ENCODE measurements at places on chromosomes 5 and 9. TPM values are rescaled to one million over a fixed set of nuclear protein-coding genes. Genes with fewer than 3 reads are reported as not detected.

DNA sequence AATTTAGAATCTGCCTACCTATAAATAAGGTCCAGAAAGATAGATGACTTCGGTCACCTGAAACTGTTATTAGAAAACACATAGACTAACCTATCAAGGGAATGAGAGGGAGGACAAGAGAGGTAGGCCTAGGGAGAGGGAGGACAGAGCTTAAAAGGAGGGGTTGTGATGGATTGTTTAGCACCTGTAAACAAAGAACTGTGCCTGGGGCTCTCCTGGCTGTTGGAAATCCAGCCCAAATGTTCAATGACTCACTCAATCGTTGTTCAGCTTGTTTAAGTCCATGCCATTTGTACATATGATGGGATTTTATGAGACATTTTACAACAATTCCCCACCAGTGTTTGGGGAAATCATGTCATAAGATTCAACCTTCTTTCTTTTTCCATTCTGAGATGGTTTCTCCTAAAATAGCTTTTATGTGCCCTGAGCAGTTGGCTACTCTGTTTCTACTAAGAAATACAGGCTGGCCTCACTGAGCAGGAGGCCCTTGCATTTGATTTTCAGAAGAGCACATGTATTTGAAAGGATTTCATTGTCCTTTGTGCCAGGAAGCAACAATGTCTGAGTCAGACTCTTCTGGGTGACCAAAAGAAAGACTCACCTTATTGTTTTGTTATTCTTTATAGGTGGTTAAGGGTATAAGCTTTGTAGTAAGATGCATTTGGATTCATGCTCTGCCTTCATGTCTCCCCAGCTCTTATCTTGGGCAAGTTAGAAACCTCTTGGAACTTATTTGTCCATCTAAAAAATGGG, 48.2 kb upstream of the GPR151 start:
- DNase-seq = peak; percentile 49

- peak; percentile 64 for DNase-seq
Measured at GRCh38 chr9:5455181-5455580, 4.8 kb downstream of the CD274 start.

GRCh38 chr5:7856855-7857254, 5.9 kb upstream of the CFAP90 start:
- peak; percentile 48 for DNase-seq

- no peak for DNase-seq
Measured at GRCh38 chr5:50759526-50760270, 93.3 kb downstream of the PARP8 start.

GRCh38 chr9:104118916-104119315, 24.8 kb downstream of the SMC2 start:
- DNase-seq = no peak

- DNase-seq = peak; percentile 35
Measured at GRCh38 chr5:158133369-158133768, 274.4 kb upstream of the CLINT1 start.

- no peak for DNase-seq
Measured at GRCh38 chr9:111937781-111938426, 41.3 kb downstream of the UGCG start.

- DNase-seq = no peak
Measured at GRCh38 chr9:89781838-89782540, 177.2 kb downstream of the GADD45G start.

DNA sequence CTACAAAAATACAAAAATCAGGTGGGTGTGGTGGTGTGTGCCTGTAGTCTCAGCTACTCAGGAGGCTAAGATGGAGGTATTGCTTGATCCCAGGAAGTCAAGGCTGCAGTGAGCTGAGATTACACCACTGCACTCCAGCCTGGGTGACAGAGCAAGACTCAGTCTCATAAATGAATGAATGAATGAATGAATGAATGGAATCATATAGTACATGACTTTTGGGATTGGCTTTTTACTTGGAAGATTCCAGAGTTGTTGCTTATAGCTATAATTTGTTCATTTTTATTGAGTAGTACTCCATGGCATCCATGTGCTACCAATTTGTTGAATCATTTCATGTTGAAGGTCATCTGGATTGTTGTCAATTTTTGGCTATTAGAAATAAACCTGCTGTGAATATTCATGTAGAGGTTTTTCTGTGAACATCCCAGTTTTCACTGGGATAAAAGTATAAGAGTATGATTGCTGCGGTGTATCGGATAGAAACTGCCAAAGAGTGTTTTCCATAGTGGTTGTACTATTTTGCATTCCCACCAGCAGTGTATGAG, 19.9 kb downstream of the ERBIN start:
- no peak for DNase-seq

DNA sequence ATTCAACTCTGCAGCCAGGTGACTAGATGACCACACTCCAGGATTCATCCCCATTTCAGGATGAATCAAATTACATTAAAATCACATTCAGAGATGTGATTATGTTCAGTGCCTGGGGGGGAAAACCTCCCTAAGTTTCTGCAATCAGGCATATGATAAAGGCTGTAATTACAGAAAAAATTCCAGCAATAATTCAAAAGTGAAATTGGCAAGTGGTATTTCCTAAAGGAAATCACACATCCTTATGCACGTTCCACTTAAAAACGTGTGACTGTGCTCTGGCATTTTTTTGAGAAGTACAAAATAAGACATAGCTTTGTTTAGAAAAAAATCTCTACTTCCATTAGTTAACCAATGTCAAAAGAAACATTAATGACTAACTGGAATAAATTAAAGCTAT, 5.3 kb downstream of the SLC24A2 start:
- no peak for DNase-seq

GRCh38 chr5:32869216-32869615, 158.1 kb downstream of the NPR3 start:
- no peak for DNase-seq

DNA sequence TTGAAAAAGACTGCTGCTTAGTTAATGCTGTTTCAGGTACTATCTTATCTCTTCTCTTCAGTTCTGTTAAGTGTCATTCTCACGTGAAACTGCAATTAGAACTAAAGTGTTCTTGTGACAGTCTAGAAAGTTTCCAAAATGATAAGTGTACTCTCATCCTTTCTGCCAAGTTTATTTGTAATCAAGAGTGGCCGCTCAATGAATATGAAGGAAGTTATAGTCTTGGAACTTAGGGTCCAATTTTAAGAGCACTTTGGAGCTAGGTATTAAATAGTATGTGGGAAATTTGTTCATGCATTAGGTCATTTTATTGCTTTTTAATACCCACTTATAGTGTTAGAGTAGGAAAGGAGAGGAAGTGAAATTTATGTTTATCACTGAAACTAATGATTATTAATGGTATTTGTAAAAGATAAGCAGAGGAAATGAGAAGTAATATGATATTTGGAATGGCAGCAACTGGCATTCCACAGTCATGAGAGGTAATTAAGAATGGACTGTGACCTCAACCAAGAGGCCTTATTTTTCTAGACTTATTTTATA, 20.4 kb downstream of the XRCC4 start:
- no peak for DNase-seq

- no peak for DNase-seq
Measured at GRCh38 chr9:93574091-93574899, 2.1 kb upstream of the PHF2 start.

GRCh38 chr9:118100529-118101419, 396.6 kb downstream of the TLR4 start:
- DNase-seq = peak; percentile 57

GRCh38 chr5:139185589-139185988, 12.6 kb downstream of the SIL1 start:
- DNase-seq = no peak

- DNase-seq = peak; percentile 58
Measured at GRCh38 chr5:157100140-157100679, 8.6 kb downstream of the HAVCR2 start.

- no peak for DNase-seq
Measured at GRCh38 chr5:169299191-169299662, 1.7 kb downstream of the SLIT3 start.

GRCh38 chr9:133770076-133770777, 32.1 kb upstream of the SARDH start:
- DNase-seq = no peak

- DNase-seq = peak; percentile 97
Measured at GRCh38 chr5:23466401-23466912, 41.0 kb upstream of the PRDM9 start.

GRCh38 chr5:39515881-39516280, 91.1 kb upstream of the DAB2 start:
- DNase-seq = no peak

DNA sequence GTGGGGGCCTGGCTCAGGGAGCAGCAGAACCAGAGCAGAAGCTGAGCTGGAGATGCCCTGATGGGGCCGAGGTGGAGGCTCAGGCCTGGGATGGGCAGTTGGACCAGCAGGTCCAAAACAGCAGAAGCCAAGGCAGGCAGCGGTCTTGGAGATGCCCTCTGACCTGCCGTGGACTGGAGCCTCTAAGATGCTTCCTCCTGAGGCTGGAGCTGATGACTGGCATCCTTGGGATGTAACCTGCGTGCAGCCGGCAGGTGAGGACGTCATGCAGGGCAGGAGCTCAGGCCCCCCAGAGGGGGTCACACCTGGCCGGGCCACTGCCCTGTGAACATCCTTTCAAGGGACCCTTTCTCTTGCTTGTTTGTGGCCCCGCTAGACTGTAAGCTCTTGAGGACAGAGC, 162.0 kb downstream of the RGS3 start:
- DNase-seq = no peak

GRCh38 chr5:143922718-143923117, 110.8 kb downstream of the HMHB1 start:
- peak; percentile 90 for DNase-seq

DNA sequence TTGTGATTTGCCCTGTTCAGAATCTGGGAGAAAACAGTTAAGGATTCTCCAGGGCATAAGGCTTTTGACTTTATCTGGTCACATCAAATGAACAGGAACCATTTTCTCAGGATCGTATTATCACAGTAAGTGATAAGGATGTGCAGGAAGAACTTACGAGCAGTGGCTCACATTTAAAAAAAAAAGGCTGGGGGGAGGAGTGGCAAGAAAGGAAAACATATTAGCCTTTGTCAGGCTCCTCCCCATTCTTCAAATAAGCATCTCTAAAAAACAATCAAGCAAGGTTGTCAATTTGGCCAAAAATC, 234.3 kb upstream of the TMEM161B start:
- no peak for DNase-seq

DNA sequence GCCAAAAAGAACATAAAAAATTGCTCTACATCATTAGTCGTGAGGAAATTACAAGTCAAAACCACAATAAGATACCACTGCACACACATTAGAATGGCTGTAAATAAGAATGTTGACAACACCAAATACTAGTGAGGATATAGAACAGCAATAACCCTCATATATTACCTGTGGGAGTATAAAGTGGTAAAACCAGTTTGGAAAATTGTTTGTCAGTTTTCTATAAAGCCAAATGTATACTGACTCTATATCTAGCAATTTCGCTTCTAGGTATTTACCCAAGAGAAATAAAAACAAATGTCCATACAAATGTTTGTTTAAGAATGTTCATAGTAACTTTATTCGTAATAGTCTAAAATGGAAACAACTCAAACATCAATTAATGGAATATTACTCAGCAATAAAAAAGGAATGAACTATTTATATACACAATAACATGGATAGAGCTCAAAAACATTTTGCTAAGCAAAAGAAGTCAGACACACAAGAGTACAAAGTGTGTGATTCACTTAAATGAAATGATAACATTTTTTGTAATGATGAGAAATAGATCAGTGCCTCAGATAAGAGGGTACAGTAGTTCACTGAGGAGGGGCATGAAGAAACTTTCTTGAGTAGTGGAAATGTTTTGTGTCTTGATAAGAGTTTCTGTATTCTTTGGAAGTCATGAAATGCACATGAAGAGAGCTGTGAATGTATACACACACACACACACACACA, 219.6 kb upstream of the ZNF462 start:
- no peak for DNase-seq

DNA sequence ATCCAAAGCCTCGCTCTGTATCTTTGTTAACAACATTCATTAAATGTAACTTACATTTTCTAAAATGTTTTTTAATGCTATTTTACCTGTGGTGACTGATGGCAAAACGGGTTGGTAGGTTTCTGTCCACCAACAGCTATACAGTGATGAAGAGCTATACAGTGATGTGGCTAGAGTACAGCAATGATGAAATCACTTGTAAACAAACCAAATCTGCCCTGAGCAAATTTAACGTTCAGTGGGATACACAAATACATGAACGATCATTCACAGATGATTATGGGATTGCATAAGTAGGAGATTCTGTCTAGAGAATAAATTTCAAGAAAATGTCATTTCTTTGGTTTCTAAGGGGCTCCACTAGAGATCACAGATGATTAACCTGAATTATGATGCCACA, 132.7 kb downstream of the MPDZ start:
- no peak for DNase-seq

GRCh38 chr5:80725446-80725845, 70.7 kb upstream of the DHFR start:
- no peak for DNase-seq

- DNase-seq = no peak
Measured at GRCh38 chr9:130323051-130323745, 57.6 kb downstream of the HMCN2 start.

Gene HTR4
- not detected for total RNA-seq

Gene BAAT
- 0.14 TPM for total RNA-seq

Gene CLIC3
- 1.2 TPM for total RNA-seq

Gene SUSD3
- total RNA-seq = not detected

Gene PCDHB6
- total RNA-seq = 0.22 TPM

Gene CCDC183
- total RNA-seq = 0.26 TPM

Gene F2RL2
- total RNA-seq = 0.28 TPM

Gene PCDHAC1
- 26.3 TPM for total RNA-seq

Gene TERT
- not detected for total RNA-seq

Gene PRLR
- 0.16 TPM for total RNA-seq

Gene DPYSL3
- total RNA-seq = 8.2 TPM

Data from MCF 10A (cell line).